ENCODE measurements at places on chromosomes 2 and 18.
A peak's percentile ranks its signal among the peaks of the same experiment; 100 is the strongest.

- DNase-seq: no peak
Measured at GRCh38 chr2:125168442-125168841, 1143.4 kb downstream of the CNTNAP5 start.

- no peak for DNase-seq
Measured at GRCh38 chr18:71287268-71287667, 998.4 kb downstream of the SOCS6 start.

DNA sequence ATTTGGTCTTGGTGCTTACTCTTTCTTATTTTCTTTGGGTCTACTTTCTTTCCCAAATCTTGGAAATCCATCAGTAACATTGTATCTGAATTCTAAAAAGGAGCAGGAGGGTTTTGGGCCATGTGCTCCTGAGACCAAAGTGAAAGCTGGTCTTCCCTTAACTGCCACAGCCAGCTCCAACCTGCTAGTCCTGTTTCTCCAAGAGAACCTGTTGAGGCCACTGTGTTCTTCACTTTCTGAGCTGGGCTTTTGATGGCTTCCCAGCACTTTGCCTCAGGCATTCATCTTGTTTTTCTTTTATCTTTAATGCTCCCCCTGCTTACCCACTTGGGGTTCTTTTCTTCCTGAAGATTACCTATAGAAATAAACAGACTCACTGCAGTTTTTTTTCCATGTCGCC is 53.3 kb downstream of the ARHGAP28 start:
- no peak for DNase-seq

GRCh38 chr2:79511320-79511951 is 1.4 kb upstream of the CTNNA2 start:
- peak; percentile 26 for DNase-seq

DNA sequence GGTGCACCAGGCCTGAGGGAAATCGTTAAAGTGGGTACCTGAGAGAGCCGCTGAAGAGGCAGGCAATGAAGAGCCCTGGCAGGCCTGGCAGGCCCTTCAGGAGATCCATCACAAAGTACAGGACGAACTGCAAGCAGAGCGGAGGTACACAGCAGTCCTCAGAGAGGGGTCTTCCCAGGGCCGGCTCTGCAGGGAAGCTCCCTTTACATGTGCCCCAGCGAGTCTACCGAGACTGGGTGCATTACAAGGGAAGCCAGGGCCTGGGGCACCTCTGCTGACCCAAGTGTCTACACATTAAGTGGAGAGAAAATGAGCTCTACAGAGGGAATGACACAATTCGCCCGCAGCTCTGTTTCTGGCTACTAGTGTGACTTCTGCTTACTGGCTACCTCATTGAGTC is 8.1 kb upstream of the ATRAID start:
- no peak for DNase-seq

- DNase-seq: no peak
Measured at GRCh38 chr2:215598376-215598975, 162.6 kb upstream of the FN1 start.
